Natural killer cell treated with Interleukin-12 subunit alpha and Interleukin-12 subunit beta and Interleukin-15 and Interleukin-18, amount 100 ng/mL, for 72 hours (primary cell): ENCODE measurements at places on chromosomes 4 and X. TPM values are rescaled to one million over a fixed set of nuclear protein-coding genes. Genes with fewer than 3 reads are reported as not detected.

PAGE4 gene
- total RNA-seq: not detected

MAGEC3 gene
- not detected for total RNA-seq

PDGFRA gene
- total RNA-seq: 0.05 TPM

PCDH10 gene
- not detected for total RNA-seq

NAP1L5 gene
- 7.5 TPM for total RNA-seq

SLITRK2 gene
- not detected for total RNA-seq

CD38 gene
- 94.7 TPM for total RNA-seq
